HepG2 (cell line): ENCODE measurements at places on chromosomes 1 and 21. TPM values are rescaled to one million over a fixed set of nuclear protein-coding genes. Genes with fewer than 3 reads are reported as not detected.

RUNX3 gene
- 0.17 and 0.22 TPM in 2 replicates for polyA plus RNA-seq

DNA sequence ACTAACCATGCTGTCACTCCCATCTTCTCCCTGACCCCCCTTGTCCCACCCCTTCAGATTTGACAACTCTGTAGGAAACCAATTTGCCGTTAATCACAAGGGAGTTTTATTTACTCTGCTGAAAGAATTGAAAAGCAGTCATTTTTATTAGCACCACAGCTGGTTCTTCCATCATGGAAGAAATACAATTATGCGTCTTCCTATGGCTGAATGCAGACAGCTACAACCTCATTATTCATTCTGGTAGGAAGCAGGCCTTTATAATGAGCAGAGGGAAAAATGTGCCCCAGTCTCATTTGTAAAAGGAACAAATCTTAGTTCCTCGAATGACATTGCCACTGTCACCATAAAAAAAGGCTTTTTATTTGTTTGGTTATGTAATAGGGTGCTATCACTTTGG lies 35.2 kb downstream of the JUN start:
- DNase-seq, result no peak

FYB2 gene
- polyA plus RNA-seq, result 0.97 and 1.2 TPM in 2 replicates

- no peak for DNase-seq
Measured at GRCh38 chr1:84406346-84406861, 8.1 kb downstream of the DNASE2B start.

BATF3 gene
- polyA plus RNA-seq, result 0.13 and 0.40 TPM in 2 replicates

- DNase-seq, result no peak
Measured at GRCh38 chr1:31687601-31688000, 16.2 kb downstream of the COL16A1 start.

POTED gene
- not detected in 2 replicates for polyA plus RNA-seq

GRCh38 chr1:101253976-101254674 lies 17.3 kb downstream of the S1PR1 start:
- DNase-seq, result no peak
